ENCODE measurements at places on chromosomes 1 and 21.

- no peak for DNase-seq
Measured at GRCh38 chr1:17719874-17720273, 35.3 kb upstream of the ACTL8 start.

- DNase-seq = no peak
Measured at GRCh38 chr1:43786960-43787359, 79.6 kb downstream of the ST3GAL3 start.

GRCh38 chr1:201098992-201099677 lies 13.1 kb downstream of the CACNA1S start:
- no peak for DNase-seq

GRCh38 chr1:221435504-221435904 lies 306.4 kb downstream of the DUSP10 start:
- DNase-seq = peak; percentile 65

- DNase-seq = peak; percentile 18
Measured at GRCh38 chr21:34598931-34599400, 15.9 kb downstream of the RCAN1 start.

GRCh38 chr1:42949312-42950115 lies 9.2 kb downstream of the SLC2A1 start:
- DNase-seq = no peak

GRCh38 chr1:221072214-221072613 lies 193.0 kb downstream of the HLX start:
- no peak for DNase-seq

- peak; percentile 27 for DNase-seq
Measured at GRCh38 chr1:214074477-214074876, 86.7 kb downstream of the PROX1 start.

DNA sequence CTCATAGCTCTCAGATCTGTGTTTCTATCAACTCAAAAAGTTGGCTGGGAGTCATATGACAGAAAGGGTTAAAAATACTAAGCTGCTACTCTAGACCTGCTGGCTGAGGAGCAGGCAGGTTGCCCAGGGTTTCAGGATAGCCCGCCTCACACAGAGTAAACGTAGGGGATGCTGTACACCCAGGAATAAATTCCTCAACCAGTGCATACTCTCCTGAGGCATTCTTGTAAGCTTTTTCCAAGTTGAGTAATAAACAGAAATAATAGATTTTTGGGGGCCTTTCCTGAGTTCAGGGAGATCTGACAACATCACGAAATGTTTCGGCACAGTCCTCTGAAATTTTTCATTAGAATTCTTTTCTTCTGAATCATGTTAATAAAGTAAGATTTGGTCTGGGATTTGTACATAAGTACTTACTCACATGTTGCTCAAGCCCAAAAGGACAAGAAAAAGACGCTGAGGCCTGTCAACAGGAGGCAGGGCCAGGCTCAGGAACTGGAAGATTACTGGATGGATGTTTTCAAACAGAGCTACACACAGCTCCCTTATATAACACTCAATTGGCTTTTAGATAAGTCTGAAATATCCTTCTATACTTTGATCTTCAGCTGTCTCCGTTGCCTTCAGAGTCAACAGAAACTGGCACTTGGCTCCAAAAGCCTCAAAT lies 41.0 kb downstream of the TGFBR3 start:
- no peak for DNase-seq

DNA sequence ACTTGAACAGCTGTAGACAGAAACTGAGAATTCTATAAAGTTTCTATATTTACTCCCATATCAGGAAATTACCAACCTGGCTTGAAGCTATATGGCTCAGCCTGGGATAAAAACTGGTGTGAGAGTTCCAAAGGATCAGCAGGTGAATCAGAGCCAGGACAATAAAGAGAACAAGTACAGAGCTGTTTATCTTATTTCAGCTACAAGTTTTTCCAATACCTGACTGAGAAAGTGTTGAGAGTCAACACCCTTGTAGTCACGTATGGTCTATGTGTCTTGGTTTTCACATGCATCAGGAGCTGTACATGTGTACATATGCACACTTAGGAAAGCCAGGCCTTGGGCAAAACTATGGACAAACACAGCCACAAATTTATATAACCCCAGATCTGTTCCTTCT lies 40.7 kb upstream of the CXADR start:
- DNase-seq = no peak

GRCh38 chr21:14376854-14377253 lies 6.1 kb downstream of the HSPA13 start:
- DNase-seq = no peak

DNA sequence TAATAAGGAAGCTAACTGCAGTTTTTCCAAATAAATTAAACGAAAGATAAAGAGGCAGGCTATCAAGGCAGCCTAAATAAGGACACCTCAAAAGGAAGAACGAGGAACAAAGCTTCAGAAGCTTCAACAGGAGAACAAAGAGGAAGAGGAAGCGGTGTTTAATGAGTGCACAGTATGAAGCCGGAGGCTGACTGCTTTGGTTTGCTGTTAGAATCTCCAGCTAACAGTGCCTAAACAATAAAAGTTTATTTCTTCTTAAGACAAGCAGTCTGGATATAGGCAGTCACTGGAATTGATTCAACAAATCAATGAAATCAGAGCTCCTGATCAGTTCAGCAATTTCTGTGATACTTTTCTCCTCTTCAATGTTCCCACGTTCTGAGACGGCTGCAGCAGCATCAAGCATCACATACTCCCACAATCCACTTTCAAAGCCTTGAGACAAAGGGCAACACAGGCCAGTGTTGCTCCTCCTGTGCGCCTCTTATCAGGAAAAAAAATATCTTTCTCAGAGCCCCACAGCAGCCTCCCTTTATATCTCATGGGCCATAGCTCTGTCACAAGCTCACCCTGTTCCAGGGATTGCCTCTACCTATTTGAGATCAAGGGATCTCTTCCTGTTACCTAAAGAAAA lies 365.6 kb upstream of the ST6GALNAC5 start:
- no peak for DNase-seq

GRCh38 chr1:21368515-21369289 lies 71.2 kb upstream of the NBPF3 start:
- DNase-seq = peak; percentile 64

DNA sequence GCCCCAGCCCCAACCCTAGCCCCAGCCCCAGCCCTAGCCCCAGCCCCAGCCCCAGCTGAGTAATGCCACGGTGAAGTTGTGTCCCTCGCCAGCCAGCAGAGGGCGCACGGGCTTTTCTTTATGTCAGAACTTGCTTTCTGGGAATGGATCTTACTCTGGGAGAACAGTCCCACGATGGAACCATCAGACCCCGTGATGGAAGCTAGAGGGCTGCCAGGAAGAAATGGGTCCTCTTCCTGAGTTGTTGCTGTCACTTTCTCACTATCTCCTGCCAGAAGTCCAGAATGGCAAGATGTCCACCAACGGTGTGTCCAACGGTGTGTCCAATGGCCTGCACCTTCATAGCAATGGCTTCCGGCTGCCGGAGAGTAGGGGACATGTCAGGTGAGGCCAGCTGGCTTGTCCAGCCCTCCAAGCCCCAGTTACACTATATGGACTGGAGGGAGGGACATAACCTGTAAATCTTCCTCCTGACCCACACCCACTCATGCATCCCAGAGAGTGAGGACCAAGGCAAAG lies 25.1 kb upstream of the TMEM222 start:
- peak; percentile 57 for DNase-seq

DNA sequence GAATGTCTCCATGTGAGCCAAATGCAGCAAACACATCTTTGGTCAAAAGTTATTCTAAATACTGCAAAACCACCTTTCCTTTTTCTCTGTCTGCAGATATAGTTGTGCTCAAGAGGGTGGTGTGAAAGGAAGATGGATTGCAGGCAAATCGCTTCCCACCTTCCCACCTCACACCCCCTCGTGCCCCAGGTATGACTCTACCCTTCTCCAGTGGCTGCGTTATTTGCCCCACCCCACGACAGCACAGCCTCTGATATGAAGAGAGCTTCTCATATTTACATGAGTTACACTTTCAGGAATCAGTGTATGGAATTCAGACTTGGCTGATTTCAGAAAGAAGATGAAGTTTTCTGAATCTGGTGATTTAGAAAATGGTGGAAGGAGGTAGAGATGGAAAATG lies 5.8 kb downstream of the TRIM58 start:
- no peak for DNase-seq

- no peak for DNase-seq
Measured at GRCh38 chr1:156662005-156662799, 15.0 kb downstream of the NES start.

DNA sequence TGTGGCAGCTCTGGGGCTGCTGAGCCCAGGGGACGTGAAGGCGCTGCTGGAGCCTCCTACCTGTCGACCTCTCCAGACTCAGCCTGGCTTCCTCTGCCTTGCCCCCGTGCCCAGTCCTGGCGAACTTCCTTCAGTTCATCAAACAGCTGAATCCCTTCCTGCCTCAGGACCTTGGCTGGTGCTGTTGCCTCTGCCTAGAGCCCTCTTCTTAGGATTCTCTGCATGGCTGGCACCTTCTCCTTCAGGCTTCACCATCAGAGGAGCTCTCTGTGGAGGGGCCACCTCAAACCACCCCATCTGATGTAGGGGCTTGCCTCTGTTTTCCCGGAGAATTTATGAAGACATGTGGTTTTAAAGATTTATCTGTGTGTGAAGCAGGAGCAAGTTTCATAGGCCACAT lies 23.4 kb upstream of the ATF3 start:
- no peak for DNase-seq
